ENCODE measurements at places on chromosomes 11 and 22.

DNA sequence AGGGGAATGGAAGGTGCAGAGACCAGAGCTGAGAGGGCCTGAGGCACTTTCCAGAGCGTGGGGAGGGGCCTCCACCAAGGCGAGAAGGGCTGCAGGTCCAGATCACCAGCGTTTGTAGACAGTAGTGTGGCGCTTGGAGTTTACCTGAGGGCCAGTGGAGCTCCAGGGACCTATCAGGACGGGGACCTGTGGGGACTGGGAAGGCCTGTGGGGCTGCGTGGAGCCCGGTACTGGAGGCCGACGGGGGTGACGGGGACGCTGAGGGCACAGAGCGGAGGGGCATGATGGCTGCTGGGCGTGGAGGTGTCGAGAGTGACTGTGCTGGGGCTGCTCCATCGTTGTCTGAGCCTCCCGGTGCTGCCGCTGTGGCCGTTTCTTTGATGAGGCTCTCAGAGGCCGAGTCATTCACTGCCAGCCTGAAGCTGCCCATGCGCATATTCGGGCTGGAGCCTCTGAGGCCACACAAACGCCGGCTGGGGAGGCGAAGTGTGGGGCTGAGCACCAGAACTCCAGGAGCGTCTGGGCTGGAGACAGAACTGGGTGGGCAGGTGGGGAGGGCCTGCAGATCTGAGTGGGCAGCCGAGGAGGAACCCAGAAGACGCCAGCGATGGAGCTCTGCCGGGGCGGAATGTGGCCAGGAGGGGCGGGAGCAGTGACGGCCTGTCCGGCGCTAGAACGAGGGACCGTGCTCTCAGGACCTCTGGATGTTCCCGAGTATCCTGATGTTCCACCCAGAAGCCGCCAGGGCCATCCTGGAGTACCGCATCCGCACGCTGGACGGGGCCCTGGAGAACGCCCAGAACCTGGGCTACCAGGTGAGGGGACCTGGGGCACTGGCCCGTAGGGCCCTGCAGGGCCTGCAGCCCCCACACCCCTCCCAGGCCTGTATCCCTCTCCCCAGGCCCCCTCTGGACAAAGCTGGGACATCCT, 2.6 kb downstream of the PGGHG start:
- no peak for DNase-seq

DNA sequence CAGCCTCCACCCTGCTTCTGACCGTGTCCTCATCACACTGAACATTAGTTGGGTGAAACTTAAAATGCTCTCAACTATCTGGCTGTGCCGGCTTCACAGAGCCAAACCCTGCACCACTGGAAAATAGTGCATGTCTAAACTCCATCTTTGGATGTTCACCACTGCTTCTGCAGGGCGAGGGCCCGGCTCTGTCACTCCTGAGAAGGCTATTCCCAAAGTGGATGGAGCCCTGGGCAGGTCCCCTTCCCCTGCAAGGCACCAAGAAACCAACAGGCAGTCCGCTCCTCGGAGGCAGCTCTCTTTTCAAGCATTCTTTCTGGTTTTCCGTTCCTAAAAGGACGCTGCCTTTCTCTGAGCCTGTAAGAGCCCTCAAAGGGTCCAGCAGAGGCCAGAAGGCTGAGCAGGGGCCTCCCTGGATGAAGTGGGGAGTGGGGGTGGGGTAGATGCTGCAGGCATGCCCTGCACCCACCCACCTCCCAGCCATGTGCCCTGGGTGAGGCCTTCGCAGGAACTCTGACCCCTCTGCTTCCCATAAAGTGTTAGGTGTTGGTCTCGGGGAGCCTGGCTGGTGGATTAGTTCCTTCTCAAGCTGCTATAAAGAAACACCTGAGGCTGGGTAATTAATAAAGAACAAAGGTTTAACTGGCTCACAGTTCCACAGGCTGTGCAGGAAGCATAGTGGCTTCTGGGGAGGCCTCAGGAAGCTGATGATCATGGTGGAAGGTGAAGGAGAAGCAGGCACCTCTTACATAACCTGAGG, 23.3 kb downstream of the LINC01488 start:
- DNase-seq = no peak

- no peak for DNase-seq
These were observed 123.4 kb upstream of the ARHGAP42 start for GRCh38 chr11:100563541-100564280.

GRCh38 chr22:39994041-39994565, 651 bp upstream of the FAM83F start:
- DNase-seq = no peak

- DNase-seq = no peak
These were observed 4.9 kb downstream of the CACNA1I start for GRCh38 chr22:39575552-39575825.

DNA sequence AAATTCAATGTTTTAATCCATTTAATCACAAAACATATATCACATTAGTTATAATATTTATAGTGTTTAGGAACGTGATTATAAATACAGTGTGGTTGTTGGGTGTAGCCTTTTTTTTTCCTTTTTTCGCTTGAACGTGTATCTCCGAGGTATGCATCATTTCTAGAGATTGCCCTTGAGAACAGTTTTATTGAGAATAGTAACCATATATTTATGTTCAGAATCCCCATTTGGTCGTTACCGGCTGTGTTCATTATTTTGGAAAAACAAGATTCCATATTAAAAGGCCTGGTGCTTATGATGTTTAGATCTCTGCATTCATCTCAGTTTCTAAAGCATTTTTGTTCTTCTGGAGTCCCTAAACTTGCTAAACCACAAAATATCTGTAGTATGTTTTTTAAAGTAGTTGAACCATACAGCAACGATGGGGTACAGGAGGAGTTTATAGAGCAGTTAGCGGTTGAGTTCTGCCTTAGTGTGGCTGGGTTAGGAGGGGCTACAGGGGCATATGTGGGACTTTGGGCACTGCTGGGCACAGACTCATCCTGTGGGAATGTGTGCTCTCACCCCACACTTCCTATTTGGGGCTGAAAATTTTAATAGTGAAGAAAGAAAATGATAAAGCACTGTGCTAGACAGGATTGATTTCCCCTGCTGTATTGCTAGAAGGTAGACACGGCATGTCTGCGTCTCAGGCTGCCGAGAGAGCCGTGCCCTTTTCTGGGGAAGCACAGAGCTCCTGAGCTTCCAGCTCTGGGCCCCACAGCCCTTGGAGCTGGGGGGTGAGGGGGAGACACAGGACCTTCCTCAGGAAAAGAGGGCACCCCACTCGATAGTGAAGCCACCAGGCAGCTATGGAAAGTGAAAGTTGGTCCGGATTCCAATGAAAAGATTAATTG, 81.5 kb upstream of the PPARA start:
- peak; percentile 73 for DNase-seq

GRCh38 chr11:118851970-118852369, 31.7 kb upstream of the CXCR5 start:
- DNase-seq = no peak

GRCh38 chr11:115605871-115606497, 101.8 kb upstream of the CADM1 start:
- no peak for DNase-seq

DNA sequence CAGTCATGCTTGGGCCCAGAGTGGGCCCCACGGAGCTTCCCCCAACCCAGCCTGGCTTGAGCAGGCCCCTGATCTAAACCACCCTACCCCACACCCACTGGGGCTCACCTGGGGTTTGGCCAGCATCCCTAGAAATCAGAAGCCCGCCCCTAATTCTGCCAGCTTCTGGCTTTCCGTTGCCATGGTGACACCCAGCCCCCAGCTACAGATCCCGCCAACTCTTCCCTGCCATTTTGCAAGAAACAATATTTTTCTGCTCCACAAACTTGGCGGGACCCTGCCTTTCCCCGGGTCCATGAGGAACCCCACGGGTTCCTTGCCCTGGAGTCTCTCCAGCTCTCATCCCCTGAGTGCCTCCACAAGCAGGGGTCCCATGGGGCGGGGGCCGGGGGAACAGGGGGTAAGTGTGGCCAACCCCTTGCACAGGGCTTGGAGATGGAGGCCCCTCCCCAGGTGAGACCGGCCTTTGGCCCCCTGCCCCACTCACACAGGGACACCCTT, 90.0 kb downstream of the CDKN1C start:
- DNase-seq = no peak

DNA sequence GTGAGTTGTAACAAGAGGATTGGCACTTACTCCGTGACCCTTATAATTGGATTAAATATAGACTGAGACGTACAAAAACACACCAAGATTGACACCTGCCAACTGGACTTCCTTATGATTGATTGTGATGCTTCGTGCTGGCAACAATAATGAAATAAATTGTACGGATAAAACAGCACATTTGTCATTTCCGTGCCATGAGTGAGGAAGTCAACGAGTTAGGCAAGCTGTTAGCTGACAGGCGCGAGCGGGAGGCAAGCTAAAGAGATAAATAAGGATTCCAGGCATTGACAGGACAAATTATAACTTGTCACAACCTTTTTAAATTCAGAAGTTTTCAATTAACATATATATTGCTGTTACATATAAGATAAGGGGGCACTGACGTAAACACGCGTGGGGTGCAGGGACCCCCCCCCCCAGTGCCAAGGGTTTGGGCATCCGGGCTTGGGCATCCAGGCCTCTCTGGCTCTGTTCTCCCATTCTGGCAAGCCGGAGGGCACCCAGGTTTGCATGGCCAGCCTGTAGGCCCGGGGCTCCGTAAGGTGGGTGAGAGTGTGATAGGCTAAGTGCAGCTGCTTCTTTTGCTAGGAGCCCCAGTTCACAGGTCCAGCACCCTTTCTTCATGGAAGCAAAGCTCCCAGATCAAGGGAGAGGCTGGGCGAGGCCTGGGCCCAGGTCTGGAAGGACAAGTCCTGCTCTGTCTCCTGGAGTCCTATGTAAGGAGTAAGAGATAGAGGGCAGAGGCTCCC, 11.2 kb upstream of the PAX6 start:
- DNase-seq = no peak

- no peak for DNase-seq
These were observed 146.0 kb downstream of the BBOX1 start for GRCh38 chr11:27186580-27186979.

- DNase-seq = no peak
These were observed 1595.5 kb upstream of the TENM4 start for GRCh38 chr11:81036168-81036870.

All from AG08395 (cell line).